NCI-H1092 (cell line): ENCODE measurements at places on chromosomes 4 and X.

- no peak for DNase-seq
Observed at GRCh38 chrX:65608026-65608425, 59.4 kb upstream of the MSN start.

DNA sequence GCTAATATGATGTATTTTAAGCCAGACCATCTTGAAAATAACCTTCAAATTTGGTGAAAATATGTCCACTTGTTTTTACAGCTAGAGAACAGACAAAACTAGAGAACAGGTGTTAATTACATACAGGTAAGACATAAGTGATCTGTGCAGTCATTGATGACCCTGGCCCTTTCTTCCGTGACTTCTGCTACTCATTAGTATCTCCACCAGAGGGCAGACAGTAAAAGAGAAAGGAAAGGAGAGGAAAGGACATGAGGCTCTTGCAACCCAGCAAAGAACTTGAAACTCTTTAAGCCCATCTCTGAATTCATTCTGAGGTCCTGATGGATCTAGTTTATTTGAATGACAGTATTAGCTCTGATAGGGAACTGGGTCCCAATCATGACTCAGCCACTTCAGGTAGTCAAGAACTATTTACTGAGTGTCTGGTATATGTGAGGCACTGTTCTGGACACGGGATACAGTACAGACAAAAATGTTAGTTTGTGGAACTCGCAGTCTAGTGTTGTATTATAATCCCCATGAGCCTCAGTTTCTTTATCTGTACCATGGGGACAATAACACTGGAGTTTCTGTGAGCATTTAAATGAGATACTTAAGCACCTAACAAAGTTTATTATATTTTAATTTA, 121.0 kb upstream of the TEX13D start:
- DNase-seq: no peak

DNA sequence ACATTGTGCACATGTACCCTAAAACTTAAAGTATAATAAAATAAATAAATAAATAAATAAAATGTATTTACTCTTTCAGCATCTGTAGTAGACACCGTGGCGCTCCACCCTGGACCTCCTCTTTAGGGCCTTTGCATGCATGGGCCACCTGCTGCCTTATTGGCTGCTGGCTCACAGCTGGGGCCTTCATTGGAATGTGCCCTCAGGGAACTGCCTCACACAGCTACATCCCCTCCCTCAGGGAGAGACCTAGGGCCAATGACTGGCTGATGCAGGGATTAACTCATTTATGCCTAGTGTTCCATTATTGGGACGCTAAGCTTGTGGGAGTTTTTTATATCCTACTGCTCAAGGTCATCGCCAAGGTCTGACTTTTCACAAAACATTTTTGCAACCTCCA, 302.9 kb upstream of the FTHL17 start:
- DNase-seq: no peak

DNA sequence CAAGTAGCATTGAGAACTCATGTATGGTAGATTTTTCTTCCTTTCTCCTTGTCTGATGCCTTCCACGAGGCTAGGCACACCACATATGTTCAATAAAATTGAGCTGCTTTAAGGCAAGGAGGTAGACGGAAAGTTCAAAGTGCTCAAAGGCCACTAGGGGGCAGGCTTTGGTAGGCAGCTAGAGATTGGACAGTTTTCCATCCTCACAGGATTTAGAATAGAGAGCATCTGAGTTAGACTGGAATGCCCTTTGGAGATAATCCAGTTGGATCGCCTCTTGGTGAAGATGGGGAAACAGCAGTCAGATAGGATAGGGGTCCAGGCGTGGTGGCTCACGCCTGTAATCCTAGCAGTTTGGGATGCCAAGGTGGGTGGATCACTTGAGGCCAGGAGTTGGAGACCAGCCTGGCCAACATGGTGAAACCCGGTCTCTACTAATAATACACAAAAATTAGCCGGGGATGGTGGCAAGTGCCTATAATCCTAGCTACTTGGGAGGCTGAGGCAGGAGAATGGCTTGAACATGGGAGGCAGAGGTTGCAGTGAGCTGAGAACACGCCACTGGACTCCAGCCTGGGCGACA, 30.4 kb downstream of the ELF4 start:
- peak; percentile 63 for DNase-seq

GRCh38 chrX:13485167-13485566, 84.2 kb upstream of the EGFL6 start:
- DNase-seq: no peak

DNA sequence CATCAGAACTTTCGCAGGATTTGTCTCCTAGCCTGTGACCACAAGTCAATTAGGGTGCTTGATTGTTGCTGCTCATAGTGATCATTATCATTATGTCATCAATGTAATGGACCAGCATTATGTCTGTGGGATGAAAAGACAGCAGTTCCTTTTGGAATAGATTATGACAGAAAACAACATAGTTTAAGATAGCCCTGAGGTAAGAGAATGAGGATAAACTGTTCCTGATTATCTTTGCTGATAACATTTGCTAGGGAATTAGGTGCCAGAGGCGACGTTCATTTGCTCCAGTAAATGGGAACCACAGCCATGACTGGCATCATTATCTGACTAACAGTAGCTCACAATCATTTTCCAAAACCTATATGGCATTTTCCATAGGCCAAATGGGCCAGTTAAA, 12.7 kb upstream of the THOC2 start:
- DNase-seq: no peak
